ENCODE measurements at places on chromosomes 5 and 9.

- DNase-seq, result no peak
Measured at GRCh38 chr5:142630927-142631539, 54.9 kb downstream of the FGF1 start.

DNA sequence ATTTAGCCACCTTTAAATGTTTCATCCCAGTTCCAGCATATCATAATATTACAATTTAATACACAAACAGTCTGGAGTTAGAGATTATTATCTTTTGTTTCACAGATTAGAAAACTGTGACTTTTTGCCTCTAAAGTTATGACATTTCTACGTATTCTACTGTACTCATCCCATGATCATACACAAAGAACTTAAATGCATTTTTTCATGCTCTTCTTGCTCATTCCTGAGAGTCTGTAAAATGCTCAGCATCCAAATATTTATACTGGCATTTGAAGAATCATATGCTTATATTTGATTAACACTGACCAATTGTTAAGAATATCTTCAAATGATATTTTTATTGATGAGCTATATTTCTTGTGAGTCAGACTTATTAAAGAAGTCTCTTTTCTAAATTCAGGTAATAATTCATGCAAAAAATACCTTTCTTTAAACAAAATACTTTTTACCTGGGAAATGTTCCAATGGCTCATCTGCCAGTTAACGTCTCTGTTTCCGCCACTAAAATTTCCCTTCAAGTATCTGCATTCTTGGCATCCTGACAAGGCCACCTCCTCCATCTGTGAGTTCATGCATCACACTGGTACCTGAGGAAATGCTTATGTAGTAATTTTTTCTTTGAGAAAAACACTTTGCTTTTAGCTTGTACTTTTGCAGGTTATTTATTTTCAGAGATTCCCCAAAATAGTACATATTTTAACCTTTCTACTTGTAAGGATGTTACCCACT lies 139.6 kb upstream of the RASA1 start:
- no peak for DNase-seq

- DNase-seq, result no peak
Measured at GRCh38 chr5:1383344-1383743, 38.4 kb upstream of the CLPTM1L start.

GRCh38 chr5:159878988-159879471 lies 37.3 kb upstream of the ADRA1B start:
- peak; percentile 71 for DNase-seq

GRCh38 chr9:114061292-114061691 lies 16.8 kb downstream of the AMBP start:
- DNase-seq, result no peak

- DNase-seq, result no peak
Measured at GRCh38 chr5:170697031-170697430, 86.5 kb upstream of the GABRP start.

DNA sequence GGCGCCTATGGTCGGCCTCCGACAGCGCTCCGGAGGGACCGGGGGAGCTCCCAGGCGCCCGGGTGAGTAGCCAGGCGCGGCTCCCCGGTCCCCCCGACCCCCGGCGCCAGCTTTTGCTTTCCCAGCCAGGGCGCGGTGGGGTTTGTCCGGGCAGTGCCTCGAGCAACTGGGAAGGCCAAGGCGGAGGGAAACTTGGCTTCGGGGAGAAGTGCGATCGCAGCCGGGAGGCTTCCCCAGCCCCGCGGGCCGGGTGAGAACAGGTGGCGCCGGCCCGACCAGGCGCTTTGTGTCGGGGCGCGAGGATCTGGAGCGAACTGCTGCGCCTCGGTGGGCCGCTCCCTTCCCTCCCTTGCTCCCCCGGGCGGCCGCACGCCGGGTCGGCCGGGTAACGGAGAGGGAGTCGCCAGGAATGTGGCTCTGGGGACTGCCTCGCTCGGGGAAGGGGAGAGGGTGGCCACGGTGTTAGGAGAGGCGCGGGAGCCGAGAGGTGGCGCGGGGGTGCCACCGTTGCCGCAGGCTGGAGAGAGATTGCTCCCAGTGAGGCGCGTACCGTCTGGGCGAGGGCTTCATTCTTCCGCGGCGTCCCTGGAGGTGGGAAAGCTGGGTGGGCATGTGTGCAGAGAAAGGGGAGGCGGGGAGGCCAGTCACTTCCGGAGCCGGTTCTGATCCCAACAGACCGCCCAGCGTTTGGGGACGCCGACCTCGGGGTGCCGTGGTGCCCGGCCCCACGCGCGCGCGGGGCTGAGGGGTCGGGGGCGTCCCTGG lies 561 bp downstream of the DAPK1 start:
- peak; percentile 73 for DNase-seq

GRCh38 chr5:35785601-35786085 lies 71.0 kb upstream of the IL7R start:
- DNase-seq, result no peak

DNA sequence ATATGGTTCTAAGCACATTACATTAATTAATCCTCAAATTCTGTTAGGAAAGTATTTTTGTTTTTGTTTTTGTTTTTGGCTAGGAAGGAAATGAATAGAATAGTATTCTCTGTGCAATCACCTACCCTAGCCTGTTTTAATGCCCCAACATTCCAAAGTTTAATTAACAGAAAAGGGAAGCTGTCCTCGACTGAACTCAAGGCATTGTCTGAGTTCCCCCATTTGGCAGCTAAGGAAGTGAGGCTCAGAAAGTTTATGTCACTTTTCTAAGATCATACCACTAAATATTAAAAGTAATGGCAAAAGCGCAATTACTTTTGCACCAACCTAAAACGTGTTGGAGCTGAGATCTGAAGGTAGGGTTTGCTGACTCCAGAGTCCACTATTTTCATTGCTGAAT lies 59.8 kb downstream of the FGF1 start:
- DNase-seq, result no peak

DNA sequence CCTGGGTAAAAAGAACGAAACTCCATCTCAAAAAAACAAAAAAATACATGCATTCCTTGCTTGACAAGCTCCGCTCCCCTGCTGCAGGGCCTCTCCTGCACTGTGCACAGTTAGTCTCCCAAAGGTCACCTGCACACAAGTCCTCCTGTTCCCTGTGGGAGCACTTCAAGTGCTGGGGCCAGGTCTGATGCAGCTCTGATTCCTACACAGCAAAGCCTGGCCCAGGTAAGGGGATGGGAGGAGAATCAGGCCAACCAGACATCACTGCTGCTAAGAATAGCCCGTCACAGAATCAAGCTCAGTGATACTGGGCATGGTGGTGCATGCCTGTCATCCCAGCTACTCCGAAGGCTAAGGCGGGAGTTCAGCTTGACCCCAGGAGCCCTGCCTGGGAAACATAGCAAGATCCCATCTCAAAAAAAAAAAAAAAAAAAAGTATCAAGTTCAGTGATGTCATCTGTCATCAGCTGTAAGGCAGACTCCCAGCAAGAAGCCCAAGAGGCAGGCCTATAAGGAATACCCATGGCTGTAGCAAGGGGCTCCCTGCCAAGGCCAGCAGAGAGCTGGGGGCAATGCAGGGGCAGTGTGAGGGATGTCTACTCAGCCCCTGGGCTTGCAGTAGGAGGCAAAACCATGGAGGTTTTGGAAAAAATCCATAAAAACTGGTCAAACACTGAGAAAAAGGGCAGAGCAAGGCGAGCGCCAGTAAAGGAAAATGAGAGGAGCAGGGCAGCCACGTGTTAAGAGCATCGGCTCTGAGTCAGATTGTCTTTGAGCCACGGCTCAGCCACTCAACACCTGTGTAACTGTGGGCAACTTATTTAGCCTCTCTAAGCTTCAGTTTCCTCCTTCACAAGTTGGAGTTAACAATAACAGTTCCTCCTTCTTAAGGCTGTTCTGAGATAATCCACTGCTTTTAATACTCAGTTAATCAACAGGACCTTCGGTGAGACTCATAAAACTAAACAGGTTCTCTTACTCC lies 3.2 kb downstream of the TPM2 start:
- DNase-seq, result no peak

GRCh38 chr5:149320791-149321330 lies 24.4 kb upstream of the GRPEL2 start:
- DNase-seq, result peak; percentile 80

GRCh38 chr9:104091708-104092107 lies 2.4 kb upstream of the SMC2 start:
- DNase-seq, result no peak

DNA sequence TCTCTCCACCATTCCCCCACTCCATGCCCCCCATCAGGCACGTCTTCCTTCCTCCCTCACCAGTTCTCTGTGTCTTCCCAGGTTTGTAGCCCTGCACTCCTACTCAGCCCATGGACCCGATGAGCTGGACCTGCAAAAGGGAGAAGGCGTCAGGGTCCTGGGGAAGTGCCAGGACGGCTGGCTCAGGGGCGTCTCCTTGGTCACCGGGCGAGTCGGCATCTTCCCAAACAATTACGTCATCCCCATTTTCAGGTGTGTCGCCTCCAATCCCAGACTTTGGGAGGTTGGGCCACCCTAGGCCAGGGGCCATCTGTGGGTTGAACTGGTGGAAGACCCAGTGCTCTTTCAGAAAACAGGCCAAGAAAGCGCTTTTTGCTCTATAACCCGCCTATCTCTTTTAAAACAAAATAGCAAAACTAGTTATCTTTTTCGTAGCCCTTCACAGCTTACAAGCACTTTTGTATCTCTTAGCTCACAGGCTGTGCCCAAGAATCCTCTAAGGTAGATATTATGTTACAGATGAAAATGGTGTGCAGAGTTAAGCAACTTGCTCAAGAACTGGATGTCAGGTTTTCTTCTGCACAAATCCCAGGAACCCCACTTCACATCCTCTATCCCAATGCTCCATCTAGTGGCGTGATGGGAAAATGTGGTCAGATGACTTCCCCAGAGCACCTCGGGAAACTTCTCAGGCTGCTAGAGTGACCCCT lies 56.2 kb downstream of the PLAC8L1 start:
- peak; percentile 74 for DNase-seq

- DNase-seq, result no peak
Measured at GRCh38 chr5:175353926-175354325, 90.1 kb downstream of the DRD1 start.

- no peak for DNase-seq
Measured at GRCh38 chr9:125538092-125538473, 168.9 kb downstream of the MAPKAP1 start.

DNA sequence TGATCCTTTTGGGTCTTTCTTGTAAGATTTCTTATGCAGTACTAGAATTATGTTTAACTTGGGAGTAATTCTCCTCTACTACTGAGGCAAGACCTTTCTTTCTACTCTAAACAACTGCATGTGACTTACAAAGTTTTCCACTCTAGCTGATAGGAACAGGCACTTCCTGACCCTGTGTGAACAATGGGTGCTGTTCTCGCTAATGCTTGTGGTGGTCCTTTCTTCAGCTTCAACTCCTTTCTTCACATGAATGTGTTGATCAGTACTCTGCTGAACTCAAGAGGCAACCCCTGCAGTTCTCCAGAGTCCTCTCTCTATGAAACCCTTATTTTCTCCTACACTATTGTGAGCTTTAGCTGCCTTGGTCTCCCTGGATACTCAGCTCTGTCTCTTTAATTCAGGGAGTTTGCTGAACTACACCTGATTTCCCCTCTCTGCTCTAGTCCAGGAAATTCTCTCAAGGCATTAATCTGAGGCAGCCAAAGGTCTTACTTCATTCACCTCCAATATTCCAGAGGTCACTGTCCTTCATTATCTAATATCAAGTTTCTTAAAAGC lies 484.6 kb upstream of the PIK3R1 start:
- DNase-seq, result no peak

DNA sequence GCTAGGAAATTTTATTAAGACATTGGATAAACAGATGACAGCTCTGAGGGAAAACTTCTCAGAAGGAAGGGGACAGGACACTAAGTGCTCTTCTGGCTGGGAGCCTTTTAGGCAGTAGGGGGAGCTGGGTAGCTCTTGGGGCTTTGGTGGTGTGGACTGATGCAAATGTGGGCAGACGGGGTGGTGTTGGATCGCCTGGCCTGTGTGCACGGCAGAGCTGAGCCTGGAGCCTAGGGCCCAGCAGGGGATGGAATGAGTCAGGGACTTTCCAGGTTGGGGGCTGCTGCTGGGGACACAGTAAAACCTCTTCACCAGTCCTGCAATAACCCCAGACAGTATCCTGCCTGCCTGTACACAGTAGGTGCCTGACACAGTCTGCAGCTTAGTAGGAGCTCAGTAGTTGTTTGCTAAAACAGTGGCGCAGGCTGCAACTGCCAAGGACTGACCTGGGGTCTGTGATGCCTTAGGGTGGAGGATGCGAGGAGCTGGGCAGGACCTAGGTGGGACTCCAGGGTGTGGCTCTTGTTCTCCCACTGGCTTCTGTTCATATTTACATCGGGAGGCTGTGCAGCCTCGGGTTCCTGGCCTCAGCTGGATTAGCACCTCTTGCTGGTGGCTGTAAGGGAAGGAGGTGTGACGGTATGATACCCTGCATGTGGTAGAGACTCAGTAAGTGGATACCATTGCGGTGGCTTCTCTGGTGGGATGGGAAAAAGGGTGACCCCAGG lies 83.8 kb downstream of the DAB2IP start:
- no peak for DNase-seq
